ENCODE measurements at places on chromosomes 13 and 19. TPM values are rescaled to one million over a fixed set of nuclear protein-coding genes. Genes with fewer than 3 reads are reported as not detected.

DNA sequence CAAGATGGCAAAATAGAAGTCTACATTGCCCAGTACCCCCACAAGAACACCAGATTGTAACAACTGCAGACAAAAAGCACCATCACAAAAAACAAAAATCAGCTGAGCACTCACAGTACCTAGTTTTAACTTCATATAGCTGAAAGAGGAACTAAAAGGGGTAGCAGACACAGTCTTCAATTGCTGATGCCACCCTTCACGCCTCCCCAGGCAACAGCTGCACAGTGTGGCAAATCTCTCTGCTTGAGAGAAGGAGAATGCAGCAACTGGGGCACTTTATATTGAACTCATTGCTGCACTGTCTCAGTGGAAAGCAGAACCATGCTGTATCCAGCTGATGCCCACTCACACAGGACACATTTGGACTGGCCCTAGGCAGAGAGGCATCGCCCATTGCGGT is 2714.5 kb upstream of the PCDH20 start:
- H3K4me3 ChIP-seq: no peak overlapping the region
- no peak for DNase-seq
- H3K4me1 ChIP-seq: peaks cover 16% of the 10 kb centered on the region
- peaks cover 2% of the 10 kb centered on the region for H3K36me3 ChIP-seq
- H3K27ac ChIP-seq: no peak overlapping the region
- no peaks in the 10 kb centered on the region for H3K27me3 ChIP-seq

DNA sequence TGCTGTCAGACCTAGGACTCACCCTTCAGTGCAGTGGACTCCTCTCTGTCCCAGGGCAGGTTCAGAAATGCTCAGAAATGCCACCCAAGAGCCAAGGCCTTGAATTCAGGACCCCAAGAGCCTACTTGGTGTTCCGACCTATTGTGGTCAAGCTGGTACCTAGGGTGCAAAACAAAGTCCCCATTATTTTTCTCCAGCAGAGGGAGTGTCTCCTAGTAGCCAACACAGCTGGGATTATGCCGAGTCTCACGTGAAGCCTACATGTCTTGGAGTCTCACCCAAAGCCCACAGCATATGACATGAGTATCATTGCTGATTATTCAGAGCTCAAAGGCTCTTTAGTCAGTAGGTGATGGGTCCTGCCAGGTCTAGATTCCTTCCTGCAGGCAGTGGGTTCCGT is 671.1 kb upstream of the SPRY2 start:
- no peaks in the 10 kb centered on the region for H3K27me3 ChIP-seq
- H3K36me3 ChIP-seq: peaks cover 30% of the 10 kb centered on the region
- DNase-seq: no peak
- no peak overlapping the region for H3K4me3 ChIP-seq
- no peak overlapping the region for H3K27ac ChIP-seq

The SWSAP1 gene
- 2.7 TPM for total RNA-seq

- no peak overlapping the region for H3K4me3 ChIP-seq
- H3K27ac ChIP-seq: no peak overlapping the region
- DNase-seq: no peak
- H3K4me1 ChIP-seq: peaks cover 13% of the 10 kb centered on the region
Observed at GRCh38 chr19:55493052-55493644, 4.9 kb downstream of the SSC5D start.

The IGFL3 gene
- not detected for total RNA-seq

- H3K4me3 ChIP-seq: no peak overlapping the region
- no peak overlapping the region for H3K27ac ChIP-seq
- H3K36me3 ChIP-seq: peaks cover 2% of the 10 kb centered on the region
- DNase-seq: no peak
- no peaks in the 10 kb centered on the region for H3K4me1 ChIP-seq
- H3K27me3 ChIP-seq: no peaks in the 10 kb centered on the region
Observed at GRCh38 chr13:32866921-32867320, 149.3 kb upstream of the KL start.

GRCh38 chr19:1864480-1865171 is 1.2 kb upstream of the KLF16 start:
- H3K4me3 ChIP-seq: peak overlapping the region; percentile 70
- H3K27me3 ChIP-seq: peaks cover 13% of the 10 kb centered on the region
- peaks cover 18% of the 10 kb centered on the region for H3K4me1 ChIP-seq
- no peaks in the 10 kb centered on the region for H3K36me3 ChIP-seq
- H3K27ac ChIP-seq: no peak overlapping the region
- DNase-seq: peak; percentile 72

The CEACAM1 gene
- 1.4 TPM for total RNA-seq

- H3K4me1 ChIP-seq: peaks cover 3% of the 10 kb centered on the region
- no peak overlapping the region for H3K4me3 ChIP-seq
- no peak overlapping the region for H3K27ac ChIP-seq
- no peaks in the 10 kb centered on the region for H3K36me3 ChIP-seq
Observed at GRCh38 chr13:28574617-28575142, 79.8 kb upstream of the FLT1 start.
